ENCODE measurements at places on chromosomes 3 and 15.

GRCh38 chr15:91593067-91593466, 260.4 kb upstream of the SLCO3A1 start:
- DNase-seq: no peak

- no peak for DNase-seq
These were observed 156.9 kb upstream of the RASGRP1 start for GRCh38 chr15:38721568-38721945.

DNA sequence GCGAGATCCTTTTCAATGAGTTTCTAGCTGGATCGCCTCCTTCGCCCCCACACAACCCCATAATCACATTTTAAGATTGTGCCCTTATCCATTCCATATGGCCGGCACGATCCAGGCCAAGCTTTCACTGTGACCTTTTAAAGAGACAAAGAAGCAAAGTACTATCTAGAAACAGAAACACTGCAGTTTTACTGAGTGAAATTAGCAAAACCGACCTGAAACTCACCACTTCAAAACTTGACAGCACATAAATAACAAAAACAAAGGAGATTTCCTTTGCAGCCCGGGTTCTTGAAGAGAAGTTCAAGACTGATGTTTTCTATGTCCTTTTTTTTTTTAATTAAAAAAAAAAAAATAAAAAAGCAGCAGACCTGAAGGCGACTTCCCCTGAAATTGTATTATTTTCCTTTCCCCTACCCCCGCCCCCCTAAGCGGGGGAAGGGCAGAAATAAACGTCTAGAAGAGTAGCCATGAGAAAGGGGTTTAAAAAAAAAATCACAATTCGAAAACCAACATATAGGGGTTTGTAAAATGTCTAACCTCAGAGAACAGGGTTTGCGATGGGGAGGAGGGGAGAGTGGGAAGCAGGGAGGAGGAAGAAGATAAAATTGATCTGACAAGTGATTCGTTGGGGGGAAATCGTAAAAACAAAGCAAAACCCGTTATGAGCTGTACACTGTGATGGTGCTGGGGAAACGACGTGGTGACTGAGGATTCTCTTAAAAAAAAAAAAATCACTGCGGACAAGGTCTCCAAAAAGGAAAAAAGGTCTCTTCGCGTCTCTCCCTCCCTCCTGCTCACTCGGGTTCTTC, 1.5 kb downstream of the SATB1 start:
- peak; percentile 18 for DNase-seq

- peak; percentile 66 for DNase-seq
These were observed 34.2 kb upstream of the VPS8 start for GRCh38 chr3:184777566-184778356.

- DNase-seq: no peak
These were observed 36.2 kb downstream of the MRAS start for GRCh38 chr3:138384531-138384930.

DNA sequence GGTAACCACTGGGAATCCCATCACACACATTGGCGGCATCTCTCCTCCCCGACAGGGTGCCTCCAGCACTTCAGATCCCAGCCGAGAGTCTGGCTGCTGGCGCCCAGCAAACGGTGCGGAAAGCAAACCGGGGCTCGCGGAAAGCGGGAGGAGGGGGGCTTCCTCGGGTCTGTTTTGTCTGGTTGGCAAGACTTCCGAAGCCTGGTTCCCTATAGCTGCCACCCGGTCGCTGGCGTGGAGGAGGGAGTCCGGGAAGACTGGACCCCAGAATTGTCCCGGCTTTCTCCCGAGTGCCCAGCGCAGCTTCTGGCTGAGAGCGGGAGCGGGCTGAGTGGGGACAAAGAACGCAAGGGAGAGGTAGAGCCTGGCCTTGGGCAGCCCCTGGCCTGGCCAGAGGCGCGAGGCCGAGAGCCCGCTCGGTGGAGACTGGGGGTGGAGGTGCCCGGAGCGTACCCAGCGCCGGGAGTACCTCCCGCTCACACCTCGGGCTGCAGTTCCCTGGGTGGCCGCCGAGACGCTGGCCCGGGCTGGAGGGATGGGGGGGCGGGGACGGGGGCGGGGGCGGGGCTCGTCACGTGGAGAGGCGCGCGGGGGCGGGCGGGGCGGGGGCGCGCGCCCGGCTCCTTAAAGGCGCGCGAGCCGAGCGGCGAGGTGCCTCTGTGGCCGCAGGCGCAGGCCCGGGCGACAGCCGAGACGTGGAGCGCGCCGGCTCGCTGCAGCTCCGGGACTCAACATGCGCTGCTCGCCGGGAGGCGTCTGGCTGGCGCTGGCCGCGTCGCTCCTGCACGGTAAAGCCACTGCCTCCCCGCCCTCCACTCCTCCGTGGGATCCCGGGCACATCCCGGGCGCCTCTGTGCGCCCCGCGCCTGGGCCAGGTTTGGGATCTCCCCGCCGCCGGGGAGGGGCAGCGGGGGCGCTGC, at the start of gene CHRNA7:
CHRNA7 (plus strand) TSS at position 654 of the 920 bp plus-strand sequence; CDS start at position 734, 80 bp downstream.
- DNase-seq: no peak

All from activated T-cell treated with anti-CD3 and anti-CD28 coated beads for 1 hour (primary cell).